Heart right ventricle (tissue), 16 donors: ENCODE measurements at places on chromosomes 4 and X. TPM values are rescaled to one million over a fixed set of nuclear protein-coding genes. Genes with fewer than 3 reads are reported as not detected.

- DNase-seq: no peak
Observed at GRCh38 chrX:120671963-120672362, 42.1 kb upstream of the C1GALT1C1 start.

TKTL2 gene
- not detected for polyA plus RNA-seq

GRCh38 chr4:34718576-34719245, 1525.6 kb downstream of the ARAP2 start:
- no peak for DNase-seq

DNA sequence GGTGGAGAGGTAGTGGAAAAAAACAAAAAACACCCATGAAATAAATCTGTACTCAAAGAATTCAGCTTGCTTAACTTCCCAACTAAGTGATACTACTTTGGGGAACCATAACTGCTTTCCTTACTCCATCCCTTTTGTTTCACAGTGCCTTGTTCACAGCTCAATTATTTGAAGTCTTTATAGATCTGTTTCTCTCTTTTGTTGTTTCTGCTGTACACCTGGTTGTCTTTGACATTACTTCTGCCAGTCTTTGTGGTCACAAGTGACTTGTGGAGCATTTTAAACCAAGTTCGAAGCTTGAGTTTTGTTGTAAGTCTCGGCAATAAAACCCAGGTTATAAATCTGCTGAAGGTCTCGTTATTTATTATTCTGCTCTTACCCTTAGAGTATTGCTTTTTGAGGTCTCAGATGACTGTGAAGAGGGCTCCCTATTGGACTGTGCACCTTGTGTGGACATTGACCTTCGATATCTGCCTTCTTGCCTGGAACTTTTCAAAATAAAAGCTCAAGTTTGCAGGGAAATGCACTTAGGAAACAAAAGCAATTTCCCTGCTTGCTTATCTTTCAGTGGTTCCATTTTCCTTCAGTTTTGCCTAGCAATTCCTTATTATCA, 59.8 kb downstream of the ANK2 start:
- DNase-seq: no peak

RHOXF2 gene
- not detected for polyA plus RNA-seq

DNA sequence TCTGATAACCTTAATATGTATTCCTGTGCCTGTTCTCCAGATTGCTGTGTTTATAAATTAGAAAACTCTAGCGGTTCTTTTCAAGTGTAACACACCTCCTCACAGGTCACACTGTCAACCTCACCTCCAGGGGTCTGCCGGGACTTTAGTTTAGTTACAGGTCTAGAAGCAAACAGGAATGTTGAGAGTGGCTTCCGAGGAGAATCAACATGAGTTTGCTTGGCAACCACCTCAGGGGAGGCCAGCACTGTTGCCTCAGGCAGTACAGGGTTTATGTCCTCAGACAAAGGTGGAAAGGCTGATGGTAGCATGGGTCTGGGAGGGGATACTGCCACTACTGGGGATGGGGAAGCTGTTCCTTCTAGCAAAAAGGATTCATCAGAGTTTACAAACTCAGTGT, 438.0 kb downstream of the DTHD1 start:
- DNase-seq: no peak

DNA sequence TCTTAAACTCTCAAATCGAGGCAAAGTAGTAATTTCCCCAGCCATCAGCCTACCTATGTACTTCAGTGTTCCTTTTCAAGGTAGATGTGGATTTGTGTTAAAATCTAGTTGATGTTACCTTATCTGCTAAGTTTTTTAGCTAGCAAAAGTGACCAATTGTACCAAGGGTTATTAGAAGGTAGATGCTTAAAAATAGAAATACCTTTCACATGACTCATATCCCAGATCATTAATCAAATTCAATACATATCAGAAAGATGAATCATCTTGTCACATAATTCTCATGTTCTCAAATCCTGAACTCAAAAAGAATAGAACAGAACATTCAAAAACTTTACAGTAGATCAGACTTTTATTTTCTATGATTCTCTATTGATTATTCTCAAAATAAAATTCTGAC, 3.5 kb downstream of the ENAM start:
- no peak for DNase-seq

DNA sequence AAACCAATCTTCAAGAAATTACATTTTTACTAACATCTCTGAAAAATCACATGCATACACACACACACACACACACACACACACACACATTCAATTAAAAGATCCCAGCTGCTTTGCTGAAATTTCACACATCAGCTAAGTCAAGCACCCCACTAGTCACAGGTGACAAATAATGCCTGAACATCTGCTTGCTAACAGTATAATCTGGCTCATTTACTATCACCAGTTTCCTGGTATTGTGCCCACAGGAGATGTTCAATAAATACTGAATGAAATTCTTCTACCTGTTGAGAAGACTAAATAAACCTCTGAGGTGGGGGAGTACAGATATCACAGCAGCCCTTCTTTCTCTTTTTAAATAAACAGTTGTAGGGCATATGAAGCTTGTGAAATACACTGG, 994.0 kb downstream of the ARAP2 start:
- no peak for DNase-seq

SLC2A9 gene
- polyA plus RNA-seq: 3.8 TPM

DNA sequence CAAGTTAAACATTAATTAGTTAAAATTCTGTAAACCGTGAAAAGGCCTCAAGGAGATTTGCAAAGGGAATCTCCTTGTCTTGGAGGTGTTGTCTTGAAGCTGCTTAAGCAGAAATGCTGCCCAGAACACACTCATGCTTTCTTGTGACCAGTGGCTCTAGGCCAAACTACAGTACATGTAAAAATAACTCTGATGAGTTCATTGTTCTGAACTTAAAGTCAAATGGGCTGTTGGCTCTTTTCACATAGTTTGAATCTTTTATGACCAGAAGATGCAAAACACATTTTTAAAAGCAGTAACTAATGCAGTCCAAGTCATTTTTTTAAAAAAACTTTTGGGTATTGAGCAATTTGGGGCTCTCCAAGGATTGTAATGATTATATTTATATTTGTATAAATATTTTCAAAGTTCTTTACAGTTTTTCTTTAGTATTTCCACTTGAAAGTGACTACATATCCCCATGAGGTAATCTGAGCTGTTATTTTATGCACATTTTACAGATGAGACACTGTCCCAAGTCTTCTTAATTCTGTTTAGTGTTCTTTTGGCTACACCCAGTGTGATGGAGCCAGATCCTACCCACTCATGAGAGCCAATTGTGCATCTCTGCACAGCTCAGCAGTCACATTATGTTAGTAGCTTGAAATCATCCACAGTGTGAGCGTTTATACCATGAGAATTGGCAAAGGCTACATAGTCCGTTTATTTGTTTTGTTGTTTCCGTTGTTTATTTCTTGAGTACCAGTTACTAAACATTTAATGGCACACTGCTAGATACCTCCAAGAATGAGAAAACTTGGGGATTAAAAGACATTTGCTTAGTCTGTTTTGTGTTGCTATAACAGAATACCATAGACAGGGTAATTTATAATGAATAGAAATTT, 112.8 kb upstream of the ATXN3L start:
- DNase-seq: no peak

HSFX4 gene
- polyA plus RNA-seq: not detected

ADGRG2 gene
- polyA plus RNA-seq: 0.51 TPM

HELT gene
- polyA plus RNA-seq: not detected

DNA sequence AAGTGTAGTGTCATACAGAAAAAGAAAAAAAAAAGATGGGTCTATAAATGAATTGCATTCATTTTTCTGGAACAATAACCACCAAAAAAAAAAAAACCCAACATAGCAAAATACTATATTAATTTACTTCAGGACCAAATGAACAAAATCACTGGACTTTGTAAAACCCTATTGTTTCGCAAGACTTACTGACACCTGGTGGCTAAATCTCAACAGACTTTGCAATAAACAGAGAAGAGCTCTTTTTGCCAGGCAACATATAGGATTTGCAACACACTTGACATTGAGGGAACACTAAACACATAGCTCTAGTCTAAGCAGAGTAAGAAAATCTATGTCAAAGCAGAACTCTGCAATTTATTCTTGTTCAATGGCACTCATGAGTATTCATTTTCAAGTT, 990.2 kb downstream of the STPG2 start:
- DNase-seq: no peak

AREG gene
- 1.5 TPM for polyA plus RNA-seq

FAM47E gene
- polyA plus RNA-seq: 0.68 TPM

GRCh38 chr4:118085700-118086099, 51.4 kb downstream of the NDST3 start:
- DNase-seq: no peak

HSFX2 gene
- 2.3 TPM for polyA plus RNA-seq

DNA sequence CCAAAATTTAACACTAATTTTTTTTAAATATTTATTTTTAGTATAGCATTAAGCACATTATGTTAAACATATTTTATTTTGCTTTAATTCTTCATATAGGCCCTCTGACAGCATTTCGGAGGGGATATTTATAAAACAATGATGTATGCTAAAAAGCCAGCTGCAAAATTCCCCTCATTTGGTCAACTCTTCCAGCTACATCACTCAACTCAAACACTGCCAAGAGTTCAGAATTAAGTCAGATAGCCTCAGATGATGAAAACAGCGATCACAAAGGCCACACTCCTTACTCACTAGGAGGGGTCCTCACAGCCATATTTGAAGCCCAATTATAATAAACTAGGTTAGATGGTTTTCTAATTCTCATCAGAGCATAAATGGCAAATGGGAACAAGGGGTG, 146.6 kb downstream of the ADAMTS3 start:
- no peak for DNase-seq

GRCh38 chr4:13238936-13239335, 245.2 kb downstream of the RAB28 start:
- DNase-seq: no peak

DNA sequence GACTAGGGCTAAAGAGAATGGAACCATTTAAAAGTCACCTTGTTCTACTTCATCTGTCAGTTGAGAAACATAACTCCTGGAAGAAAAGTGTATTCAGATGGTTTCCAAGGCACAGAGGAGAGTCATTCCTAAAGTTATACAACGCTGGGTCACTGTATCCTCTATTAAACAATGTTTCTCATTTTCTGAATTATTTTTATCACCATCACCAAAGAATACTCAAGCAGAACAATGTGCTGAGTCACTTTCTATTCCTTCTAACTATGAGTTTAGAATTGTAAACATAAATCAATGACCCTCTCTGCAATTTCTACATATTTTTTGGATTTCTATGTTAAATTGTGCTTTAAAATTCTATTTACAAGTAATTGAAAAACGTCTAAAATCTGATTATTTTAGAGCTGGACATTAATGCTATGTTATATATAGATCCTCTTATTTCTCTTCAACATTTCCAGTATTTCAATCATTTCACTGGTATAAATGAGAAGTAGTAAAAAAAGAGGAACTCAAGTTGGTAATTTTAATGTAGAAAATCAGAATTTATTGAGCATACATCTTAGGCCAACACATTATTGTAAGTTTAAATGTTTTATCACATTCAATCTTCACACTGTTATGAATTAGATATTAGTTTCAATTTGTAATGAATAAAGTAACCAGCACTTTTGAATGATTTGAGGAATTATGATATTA, 7.5 kb downstream of the DTHD1 start:
- no peak for DNase-seq

TEC gene
- polyA plus RNA-seq: 1.7 TPM

- no peak for DNase-seq
Observed at GRCh38 chrX:13661735-13662288, 8.9 kb downstream of the TCEANC start.

DNA sequence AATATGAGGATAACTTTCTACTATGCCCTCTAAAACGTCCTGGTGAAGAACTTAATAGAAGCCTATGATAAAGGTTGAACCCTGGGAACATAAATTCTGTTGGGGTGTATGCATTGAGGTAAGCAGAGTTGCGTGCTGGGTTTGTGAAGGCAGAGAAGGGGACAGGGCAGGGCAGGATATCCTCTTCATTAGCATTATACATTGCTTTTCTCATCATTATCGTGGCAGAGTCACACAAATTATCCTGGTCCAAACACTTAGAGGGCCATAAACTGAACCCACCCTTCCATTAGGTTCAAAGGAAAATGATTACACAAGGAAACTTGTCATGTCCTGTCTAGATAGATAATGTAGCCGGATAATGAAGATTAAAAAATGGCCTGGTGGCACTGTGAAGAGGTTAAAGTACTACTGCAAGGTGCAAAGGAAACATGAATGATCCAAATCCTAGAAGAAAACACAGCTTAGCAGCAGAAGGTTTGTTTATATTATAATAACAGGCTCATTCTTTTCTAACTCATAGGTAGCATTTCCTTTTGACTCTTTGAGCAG, 189.1 kb downstream of the SPCS3 start:
- no peak for DNase-seq

GRCh38 chr4:104486716-104487504, 7.8 kb downstream of the CXXC4 start:
- DNase-seq: no peak

- peak; percentile 71 for DNase-seq
Observed at GRCh38 chr4:40856840-40857362, 107.1 kb downstream of the NSUN7 start.

SPP1 gene
- polyA plus RNA-seq: 41.1 TPM

- no peak for DNase-seq
Observed at GRCh38 chr4:185573651-185574199, 38.4 kb upstream of the PDLIM3 start.

DNA sequence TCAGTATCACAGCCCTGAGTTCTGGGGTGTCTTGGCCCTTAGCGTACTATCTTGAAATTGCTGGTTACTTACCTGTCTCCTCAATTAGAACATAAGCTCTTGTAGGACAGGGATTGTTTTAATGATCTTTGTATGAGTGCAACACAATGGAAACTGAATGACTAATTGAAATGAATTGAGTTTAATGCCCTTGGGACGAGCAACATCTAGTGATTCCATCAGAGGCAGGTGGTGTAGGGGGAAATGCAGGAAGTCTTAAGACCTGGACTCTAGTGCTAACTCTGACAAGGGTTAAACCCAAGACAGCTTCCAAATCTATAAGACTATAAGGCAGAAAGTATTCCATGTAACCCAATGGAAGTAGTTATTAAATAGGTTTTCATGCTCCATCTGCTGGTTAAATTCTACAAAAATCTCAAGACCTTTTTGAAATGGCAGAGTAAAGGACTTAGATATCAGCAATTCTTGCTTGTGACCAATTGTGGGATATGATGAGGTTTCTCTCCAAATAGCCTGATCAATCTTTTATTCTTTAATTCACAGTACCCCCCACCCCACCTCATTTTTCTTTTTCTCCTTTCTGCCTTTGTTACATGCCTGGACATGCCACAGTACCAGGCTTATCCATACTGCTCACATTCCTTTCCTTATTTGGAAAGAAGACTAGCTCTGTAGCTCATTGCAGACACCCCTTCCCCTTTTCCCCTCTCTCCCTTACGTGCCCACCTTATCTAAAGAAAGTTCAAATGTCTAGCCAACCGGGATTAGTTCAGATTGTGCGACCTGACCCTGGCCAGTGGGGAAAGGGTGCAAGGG, 340.8 kb downstream of the PAPSS1 start:
- no peak for DNase-seq

GRCh38 chrX:34813618-34814017, 129.0 kb upstream of the FAM47B start:
- no peak for DNase-seq

- DNase-seq: no peak
Observed at GRCh38 chr4:14308229-14308651, 680.7 kb upstream of the BOD1L1 start.

GRCh38 chr4:124210746-124211145, 501.8 kb downstream of the ANKRD50 start:
- no peak for DNase-seq
